ENCODE measurements at places on chromosomes 12 and 14.

DNA sequence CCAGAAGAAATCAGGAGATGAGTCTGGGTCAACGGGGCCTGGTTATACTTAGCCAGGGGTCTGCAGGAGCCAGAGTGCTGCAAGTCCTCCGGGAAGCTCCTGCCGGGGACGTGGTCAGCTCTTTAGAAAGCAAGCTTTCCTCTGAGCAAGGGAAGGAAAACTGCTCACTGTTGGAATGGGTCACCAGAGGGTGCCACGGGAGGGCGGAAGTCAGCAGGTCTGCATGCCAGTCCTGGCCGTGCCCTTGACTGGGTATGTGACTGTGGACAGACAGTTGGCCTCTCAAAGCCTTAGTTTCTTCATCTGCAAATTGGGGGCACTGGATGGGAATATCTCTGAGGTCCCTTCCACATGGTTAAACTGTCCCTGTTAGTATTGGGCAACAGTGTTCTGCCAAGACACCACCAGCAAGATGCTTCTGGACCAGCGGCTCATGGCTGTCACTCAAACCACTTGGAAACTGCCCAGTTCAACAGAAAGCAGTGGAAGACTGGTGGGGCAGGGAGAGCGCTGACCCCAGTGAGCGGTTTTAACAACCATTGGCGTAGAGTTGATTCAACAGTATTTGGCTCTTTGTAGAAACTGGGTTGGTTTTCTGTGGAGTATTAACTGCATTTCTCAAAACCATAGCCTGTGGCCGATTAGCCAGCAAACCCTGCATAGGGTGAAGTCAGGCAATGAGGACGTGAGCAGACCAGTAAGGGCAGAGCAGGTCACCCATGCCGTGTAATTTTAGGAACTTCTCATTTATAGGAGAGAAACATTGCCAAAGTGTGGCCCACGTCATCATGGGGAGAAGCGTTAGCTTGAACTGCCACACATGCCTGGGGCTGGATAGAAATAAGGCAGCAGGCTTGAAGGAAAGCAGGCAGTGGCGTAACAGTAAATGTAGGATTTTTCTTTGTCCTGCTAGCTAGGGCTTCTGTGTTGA, 163.9 kb upstream of the PRMT8 start:
- no peak for DNase-seq

GRCh38 chr12:18415227-18415626, 153.9 kb downstream of the PIK3C2G start:
- DNase-seq, result no peak

DNA sequence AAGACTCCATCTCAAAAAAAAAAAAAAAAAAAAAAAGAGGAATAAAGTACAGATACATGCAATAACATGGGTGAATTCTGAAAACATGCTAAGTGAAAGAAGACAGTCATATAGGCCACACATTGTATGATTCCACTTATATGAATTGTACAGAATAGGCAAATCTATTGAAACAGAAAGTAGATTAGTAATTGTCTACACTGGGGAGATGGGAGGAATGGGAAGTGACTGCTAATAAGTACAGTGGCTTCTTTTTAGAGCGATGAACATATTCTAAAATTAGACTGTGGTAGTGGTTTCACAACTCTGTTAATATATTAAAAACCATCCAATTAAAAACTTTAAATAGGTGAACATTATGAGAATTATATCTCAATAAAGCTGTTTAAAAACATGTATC, 74.4 kb downstream of the ANKS1B start:
- DNase-seq, result no peak

DNA sequence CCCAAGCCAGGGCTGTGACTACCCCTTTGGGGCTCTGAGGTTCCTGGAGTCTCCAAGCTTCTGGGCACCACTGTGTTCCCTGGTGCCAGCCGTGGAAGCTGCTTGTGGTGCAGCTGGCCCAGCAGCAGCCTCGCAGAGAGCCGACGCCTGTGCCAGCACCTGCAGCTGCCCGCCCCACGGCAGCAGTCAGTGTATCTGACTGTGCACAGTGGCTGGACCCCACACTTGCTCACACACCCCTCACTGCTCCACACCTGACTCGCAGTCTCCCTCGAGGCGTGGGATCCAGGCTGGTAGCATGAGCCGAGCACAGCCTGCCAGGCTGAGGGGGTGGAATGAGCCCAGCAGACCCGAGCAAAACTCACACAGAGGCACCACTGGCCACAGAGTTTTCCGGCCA, 325.2 kb downstream of the PCNX1 start:
- no peak for DNase-seq

GRCh38 chr14:43411841-43412240, 1095.2 kb downstream of the FSCB start:
- DNase-seq, result no peak

DNA sequence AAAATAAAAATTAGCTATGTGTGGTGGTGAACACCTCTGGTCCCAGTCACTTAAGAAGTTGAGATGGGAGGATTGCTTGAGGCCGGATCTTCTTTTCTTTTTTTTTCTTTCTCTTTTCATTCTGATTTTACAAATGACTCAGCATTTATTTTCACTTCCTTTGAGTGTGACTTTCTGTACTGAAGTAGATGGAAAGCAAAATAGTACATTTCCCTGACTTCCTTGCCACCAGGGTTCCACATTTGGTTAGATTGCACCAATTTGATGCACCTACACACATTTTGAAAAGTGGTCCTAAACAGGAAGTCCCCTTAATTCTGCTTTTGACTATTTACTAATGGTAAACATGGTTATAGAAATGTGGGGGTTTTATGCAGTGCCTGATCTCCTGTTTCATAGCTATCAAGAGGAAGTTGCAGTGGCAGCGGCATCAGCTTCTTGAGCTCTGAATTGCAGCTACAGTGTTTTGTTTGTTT, 13.0 kb upstream of the LEMD3 start:
- no peak for DNase-seq

GRCh38 chr14:70893062-70893845, 14.0 kb upstream of the PCNX1 start:
- no peak for DNase-seq

GRCh38 chr12:107372229-107372658, 278.9 kb upstream of the CRY1 start:
- DNase-seq, result no peak

GRCh38 chr14:101215927-101216326, 312.4 kb upstream of the RTL1 start:
- DNase-seq, result peak; percentile 44

DNA sequence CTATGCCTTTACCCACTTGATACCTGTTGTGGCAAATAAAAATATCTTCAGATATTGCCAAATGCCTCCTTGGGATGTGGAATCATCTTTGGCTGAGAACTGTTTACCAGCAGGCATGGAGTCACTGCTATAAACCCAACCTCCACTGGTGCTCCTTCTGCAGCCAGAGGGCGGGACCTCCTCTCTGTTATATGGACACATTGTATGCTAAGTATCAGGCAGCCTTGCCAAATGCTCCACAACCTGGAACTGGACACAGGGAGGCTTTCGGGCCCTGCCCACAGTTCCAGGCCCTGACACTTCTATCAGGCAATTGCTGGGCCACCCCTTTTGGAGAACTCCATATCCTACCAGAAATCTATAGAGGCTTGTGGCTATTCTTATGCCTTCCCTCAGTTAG, 201.0 kb downstream of the TMX1 start:
- no peak for DNase-seq

Data from suprapubic skin (tissue), 4 donors.